ENCODE measurements at places on chromosomes 1 and 21.

DNA sequence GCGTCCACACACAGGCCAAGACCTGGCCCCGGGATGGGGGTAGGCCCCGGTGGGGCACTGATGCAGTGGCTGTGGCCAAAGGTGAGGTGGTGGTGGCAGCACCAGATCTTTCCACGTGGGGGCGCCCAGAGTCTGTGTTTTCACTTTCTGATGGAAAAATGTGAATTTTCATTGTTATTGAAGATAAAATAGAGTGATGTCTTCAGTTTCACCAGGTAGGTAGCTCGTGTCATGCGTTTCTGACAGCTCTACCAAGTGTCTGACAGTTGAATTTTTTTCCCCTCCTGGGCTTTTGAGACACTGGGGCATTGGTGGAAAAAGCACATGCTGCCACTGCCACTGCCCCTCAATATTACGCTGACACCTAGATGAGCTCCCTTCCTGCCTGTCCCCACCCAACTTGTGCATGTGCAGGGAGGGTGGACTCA, 40.0 kb upstream of the MAGOH start:
- peak; percentile 76 for DNase-seq

- DNase-seq: no peak
Observed at GRCh38 chr1:76266762-76267161, 192.2 kb downstream of the ST6GALNAC3 start.

GRCh38 chr1:89548122-89548857, 23.7 kb downstream of the LRRC8B start:
- DNase-seq: no peak

GRCh38 chr1:22075718-22076117, 23.2 kb downstream of the CDC42 start:
- no peak for DNase-seq

GRCh38 chr1:159600894-159601293, 13.3 kb downstream of the APCS start:
- DNase-seq: no peak

- DNase-seq: no peak
Observed at GRCh38 chr1:112992780-112993179, 36.8 kb upstream of the SLC16A1 start.

DNA sequence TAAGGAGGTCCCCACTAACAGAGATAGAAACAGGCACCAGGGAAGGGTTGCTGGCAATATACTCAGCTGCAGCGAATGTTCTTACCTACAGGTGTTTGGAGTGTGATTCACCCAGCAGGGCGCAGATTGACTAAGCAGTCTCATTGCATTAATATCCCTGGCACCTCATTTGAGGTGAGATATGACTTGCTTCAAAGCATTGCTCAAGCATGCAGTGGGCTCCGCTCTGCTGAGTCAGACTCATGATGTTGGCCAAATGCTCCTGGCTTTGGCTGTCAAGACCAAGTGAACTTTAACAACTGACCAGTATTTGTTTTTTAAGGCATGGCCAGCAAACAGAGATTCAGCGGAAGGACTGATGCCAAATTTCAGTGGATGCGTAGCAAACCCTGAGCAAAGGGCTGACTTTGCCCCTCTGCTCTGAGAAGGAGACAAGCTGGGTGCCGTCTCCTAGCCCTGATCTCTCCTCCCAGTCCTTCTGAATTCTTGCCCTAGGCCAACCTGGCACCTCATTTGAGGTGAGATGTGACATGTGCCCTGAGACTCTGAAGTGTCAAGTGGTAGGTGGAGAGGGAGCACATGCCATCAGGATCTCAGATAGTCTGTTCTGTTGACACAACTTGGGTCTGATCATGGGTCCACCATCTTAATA, 187.1 kb upstream of the COA6 start:
- no peak for DNase-seq

GRCh38 chr1:99751877-99752504, 14.4 kb downstream of the FRRS1 start:
- DNase-seq: no peak

DNA sequence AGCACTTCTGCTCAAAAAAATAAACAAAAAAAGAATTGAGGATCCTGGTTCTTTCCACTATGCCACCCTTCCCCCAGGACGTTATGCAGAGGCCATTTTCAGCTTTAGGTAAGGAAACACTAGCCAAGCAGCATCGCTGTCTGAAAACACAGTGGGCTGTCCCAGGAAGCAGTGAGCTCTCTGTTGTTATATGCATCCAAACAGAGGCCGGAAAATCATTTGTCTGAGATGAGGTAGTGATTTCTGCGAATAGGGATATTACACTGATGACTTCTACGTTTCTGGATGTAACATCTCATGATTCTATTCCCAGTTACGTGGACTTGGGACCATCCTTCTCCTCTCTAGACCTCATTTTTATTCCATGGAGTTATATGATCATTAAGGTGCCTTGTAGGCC, 137.2 kb downstream of the OMA1 start:
- no peak for DNase-seq

GRCh38 chr1:34645109-34645688, 109.6 kb upstream of the GJB5 start:
- DNase-seq: no peak
